ELR (cell line): ENCODE measurements at places on chromosomes 4 and X.
A peak's percentile ranks its signal among the peaks of the same experiment; 100 is the strongest.

DNA sequence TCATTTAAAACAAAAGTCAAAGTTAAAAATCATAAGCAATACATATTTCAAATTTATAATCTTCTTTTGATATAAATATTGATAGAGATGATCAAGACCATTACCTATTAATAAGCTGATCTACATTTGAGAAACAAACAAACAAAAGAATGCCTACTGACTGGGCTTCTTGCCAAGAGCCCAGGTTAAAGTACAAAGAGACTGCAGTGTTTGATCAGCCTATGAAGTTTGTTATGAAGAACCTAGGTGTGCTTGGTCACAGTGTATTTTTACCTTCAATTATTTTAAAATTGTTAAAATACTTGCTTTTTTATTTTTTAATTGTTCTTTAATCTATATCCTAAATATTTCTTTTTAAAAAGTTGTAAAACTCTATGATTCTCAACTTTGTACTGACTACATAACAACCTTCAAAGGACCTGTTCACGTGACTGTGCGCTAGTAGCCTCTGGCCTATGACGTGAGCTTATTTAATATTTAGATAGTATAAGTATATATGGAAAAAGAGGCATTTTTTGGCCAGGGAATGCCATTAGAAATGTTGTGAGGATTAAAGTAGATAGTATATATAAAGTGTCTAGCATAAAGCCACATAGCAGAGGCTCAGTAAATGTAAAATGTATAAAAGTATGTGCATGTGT lies 11.4 kb upstream of the SLC39A8 start:
- no peak for DNase-seq

DNA sequence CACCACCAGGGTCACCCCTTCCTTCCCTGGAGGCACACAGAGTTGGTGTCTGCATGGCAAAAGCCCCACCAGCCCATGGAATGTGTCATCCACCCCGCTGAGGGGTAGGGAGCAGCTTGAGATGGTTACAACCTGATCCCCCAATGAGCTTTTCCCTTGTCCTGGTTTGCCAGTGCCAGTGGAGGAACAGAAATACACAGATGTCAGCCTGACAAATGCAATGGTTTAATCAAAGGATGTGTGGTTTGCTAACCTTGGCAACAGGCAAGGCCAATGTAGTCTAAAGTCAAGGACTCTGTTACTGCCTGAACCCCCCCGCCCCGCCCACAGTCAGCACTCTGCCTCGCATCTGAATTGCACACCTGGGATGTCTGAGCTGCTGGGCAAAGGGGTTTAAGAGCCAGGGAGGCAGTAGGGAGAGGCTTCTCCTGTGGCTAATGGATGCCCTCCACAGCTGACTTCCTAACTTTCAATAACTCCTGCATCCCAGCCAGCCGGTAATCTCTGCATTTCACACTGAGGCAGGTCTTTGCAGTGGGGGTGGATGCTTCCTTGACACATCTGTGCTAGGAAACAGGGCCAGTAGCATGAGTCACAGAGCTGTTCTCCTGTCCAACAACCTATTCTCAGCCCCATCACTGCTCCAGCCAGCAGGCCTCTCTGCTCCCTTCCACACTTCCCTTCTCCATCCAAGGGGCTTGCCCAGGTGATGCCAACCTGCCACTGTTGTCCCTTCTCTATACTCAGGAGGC lies 137.5 kb downstream of the AMMECR1 start:
- peak; percentile 75 for DNase-seq

GRCh38 chrX:12443534-12444098 lies 305.3 kb downstream of the FRMPD4 start:
- no peak for DNase-seq

- DNase-seq, result peak; percentile 30
These were observed 960 bp downstream of the TRPC3 start for GRCh38 chr4:121950680-121951520.

GRCh38 chr4:16508968-16509367 lies 282.7 kb upstream of the TAPT1 start:
- peak; percentile 9 for DNase-seq

GRCh38 chrX:134484039-134484438 lies 24.1 kb downstream of the HPRT1 start:
- DNase-seq, result peak; percentile 63

DNA sequence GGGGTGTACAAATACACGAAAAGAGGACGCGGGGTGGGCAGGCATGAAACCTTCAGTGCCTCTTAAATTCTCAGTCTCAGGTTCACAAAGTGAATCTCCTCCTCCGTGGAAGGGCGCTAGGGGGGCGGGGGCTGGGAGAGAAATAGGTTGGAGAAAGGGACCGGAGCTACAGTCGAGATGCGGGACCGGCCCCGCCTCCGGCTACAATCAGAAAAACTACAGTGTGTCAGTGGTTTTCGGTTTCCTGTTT lies 3.4 kb downstream of the MAML3 start:
- no peak for DNase-seq

DNA sequence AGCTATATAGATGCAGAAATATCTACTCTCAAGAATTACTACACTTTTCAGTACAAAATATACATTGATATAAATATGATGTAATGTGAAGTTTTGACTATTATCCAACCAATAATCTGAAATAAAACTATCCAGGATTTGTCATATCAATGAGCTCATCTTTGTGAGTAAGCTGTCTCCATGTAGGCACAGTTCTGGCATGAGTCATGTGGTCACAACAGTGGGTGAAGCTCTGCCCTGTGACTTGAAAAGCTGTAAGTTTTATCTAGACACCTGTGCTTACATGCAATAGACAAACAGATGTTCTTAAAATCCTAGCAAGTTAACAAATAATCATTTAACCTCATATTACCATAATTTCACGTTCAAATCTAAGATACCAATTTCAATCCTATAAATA lies 192.7 kb downstream of the GABRG1 start:
- DNase-seq, result no peak

DNA sequence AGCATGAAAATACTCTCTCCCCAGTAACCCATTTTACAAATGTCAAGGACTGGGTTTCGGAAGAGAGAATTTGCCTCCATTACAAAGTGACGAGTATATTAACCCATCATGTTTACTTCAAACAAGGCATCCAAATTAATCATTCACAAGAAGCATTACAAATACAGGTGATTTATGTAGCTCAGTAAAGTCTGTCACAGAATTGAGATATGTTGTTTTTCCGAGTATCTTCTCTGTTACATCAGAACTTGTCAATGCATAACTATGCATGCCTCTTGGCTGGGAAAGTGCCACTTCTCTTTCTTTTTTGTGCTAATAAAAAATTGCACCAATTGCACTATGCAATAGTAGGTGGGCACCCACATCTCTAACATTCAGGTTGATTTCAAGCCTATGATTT lies 158.2 kb downstream of the AREG start:
- DNase-seq, result no peak

DNA sequence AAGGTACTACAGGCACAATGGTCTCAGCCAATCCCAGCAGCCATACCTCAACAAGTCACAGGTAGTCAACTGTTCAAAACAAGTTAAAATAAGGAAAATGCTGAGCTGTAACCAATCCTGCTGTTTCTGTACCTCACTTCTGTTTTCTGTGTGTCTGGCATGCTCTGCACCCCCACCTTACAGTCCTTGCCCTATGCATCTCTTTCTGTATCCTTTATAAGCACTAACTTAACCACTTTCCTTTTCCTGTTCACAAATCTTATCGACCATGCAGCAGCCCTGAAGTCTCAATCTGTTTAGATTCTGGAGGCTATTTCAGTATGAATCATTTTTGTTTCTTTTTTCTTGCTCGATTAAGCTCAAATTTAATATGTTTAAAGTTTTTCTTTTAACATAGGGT lies 12.5 kb upstream of the FAM13A start:
- DNase-seq, result no peak

DNA sequence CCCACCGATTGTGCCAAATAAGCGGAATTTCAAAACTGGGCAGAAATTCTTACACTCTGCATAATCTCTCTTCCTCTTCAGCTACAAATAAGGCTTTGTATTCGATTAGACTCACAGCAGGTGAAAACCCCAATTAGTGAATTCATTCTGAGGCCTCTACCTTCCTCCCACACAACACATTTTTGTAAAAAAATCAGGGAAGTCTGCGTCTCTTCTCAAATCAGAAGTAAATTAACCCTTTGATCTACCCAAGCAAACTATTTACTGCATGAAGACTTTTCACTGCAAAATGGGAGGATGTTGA lies 200.6 kb upstream of the FTHL17 start:
- no peak for DNase-seq

DNA sequence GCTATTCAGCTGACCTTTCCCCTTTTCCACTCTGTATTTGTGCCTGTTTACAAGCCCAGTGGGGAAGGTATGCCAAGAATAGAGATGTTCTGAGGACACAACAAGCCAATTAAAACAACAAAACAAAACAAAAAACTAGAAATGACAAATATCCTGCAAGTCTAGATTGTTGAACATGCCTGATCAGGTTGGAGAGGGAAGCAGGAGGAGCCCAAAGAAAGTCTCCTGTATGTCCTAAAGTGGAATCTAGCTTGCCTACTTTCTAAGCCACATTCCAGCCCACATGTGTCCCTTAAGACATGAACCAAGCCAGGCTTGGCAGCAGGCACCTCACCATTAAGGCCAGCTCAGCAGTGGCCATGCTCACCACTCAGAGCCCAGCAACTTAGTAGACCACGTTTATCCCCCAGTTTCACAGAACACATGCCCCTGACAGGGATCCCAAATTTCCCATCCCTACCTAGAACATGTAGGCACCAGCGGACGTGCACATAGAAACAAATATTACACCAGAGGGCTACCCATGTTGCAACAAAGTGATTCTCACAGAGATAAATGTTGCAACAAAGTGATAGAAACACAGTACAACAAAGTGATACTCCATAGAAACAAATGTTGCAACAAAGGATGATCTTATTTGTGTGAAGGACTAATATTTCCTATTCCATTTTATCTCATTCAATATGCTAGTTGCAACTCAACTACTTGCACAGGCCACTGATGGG lies 48.3 kb downstream of the CD99L2 start:
- no peak for DNase-seq
